Liver (tissue), 10 donors: ENCODE measurements at places on chromosomes 3 and 15. TPM values are rescaled to one million over a fixed set of nuclear protein-coding genes. Genes with fewer than 3 reads are reported as not detected.

MME gene
- total RNA-seq: 20.7 TPM

IMPG2 gene
- 0.25 TPM for total RNA-seq

EPHA6 gene
- 0.05 TPM for total RNA-seq

ABHD6 gene
- total RNA-seq: 19.8 TPM

FMN1 gene
- total RNA-seq: 5.4 TPM

TICRR gene
- total RNA-seq: 7.3 TPM

AQP9 gene
- 1.4 TPM for total RNA-seq

TFDP2 gene
- total RNA-seq: 52.0 TPM

- no peak for DNase-seq
Measured at GRCh38 chr15:81375461-81375860, 1.4 kb upstream of the TMC3 start.

- no peak for DNase-seq
Measured at GRCh38 chr3:70040386-70040785, 40.9 kb downstream of the SAMMSON start.

DNA sequence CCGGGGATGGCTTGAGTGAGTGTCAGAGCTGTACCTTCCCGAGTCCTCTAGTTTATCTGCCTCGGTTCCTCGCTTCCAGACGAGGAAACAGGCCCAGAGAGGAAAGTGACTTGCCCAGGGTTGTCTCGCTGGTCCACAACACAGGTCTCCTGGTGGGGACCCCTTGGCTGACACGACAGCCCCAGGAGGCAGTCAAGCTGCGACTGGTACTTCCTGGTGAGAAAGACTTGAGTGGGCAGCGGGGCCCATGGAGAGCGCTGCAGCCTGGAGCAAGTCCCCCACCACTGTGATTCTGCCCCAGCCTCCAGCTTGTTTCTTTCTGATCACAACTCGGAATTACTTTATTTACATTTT, 600 bp upstream of the CHRNA5 start:
- DNase-seq: no peak

GRCh38 chr3:69142797-69143454, 20.5 kb upstream of the LMOD3 start:
- no peak for DNase-seq

- DNase-seq: no peak
Measured at GRCh38 chr15:57969355-57969754, 96.2 kb downstream of the ALDH1A2 start.

- no peak for DNase-seq
Measured at GRCh38 chr3:132980102-132980501, 58.1 kb upstream of the TMEM108 start.

GRCh38 chr3:180161770-180162169, 125.0 kb upstream of the PEX5L start:
- DNase-seq: no peak

- DNase-seq: no peak
Measured at GRCh38 chr3:193593668-193594030, 641 bp downstream of the OPA1 start.

DNA sequence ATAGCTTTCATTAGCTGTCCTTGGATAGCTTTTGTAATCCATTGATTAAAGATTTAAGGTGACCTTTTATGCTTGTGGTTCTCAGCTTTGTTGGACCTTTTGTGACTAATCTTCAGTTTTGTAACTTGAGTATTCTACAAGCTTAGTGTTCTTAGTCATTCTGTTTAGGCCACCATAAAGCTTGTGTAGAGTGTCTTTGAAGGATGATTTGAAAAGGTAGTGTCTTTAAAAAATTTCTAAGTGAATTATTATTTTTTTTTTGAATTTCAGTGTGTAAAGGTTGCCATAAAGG, 7.5 kb downstream of the MORF4L1 start:
- no peak for DNase-seq

- DNase-seq: no peak
Measured at GRCh38 chr15:97993310-97993738, 32.8 kb downstream of the ARRDC4 start.

DNA sequence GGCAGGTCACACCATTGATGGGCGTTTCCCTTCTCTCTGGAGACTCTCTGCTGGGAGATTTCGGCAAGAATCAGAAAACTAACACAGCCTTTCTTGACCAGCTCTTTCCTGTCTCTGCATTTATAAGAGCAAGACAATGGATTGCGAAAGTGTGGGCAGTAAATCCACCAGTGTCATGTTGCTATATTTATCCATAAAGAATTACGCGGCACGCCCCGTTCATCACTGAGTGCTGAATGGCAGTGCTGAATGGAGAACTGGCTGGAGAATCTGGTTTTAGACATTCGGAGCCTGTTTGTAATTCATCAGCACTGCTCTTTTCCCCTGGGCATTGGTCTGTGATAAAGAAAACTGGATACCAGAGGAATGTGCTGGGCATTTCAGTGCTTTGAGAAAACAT, 2.0 kb upstream of the CEMIP start:
- no peak for DNase-seq

DNA sequence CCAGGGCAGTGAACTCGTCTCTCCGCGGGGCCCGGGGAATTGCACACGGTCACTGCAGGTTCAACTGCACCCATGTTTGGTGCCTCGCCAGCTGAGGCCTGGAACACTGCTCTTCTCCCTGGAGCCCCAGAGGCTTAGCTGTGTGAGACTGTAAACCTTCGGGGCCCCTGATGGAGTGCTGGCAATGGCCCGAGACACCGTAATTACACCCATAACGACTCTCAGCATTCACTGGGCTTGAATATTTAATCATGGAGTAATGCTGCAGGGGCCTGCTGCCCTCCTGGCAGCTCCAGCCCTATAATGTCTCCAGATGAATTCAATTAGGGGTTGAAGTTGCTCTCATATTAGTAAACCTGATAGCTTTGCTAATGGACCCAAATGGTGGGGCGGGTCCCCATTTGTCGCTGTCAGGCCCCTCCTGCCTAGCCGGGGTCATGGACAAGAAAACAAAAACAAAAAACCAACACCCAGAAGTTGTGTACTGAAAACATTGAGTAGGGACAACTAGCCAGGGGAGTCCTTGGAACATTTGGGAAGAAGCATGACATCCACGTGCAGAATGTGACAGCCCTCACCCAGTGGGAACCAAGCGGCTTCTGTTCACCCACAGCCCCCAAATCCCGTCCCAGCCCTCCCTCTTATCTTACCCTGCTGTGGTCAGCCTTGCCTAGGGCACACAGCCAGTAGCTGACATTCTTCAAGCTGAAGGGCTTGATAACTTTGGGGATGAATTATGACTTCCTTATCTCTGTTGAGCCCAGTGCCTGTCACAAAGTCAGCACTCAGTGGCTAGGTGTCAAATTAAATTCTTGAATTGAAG, 74.3 kb upstream of the SCN5A start:
- peak; percentile 65 for DNase-seq

GRCh38 chr15:81758818-81759284, 287.0 kb downstream of the MEX3B start:
- DNase-seq: no peak

DNA sequence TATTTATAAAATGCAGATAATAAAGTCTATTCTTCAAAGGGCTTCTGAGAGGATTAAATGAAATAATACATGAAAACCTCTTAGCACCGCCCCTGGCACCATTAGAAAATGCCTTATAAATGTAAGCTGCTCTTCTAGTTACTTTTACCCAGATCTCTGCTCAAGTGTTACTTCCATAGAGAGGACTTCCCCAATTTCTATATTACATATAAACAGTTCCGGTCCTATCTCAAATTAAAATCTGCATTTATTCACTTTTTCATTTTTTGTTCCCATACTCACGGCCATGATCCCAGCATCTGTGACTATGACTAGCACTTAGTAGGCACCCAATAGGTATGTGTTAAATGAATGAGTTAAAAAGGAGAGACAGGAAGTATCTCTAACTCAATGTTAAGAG, 890.9 kb upstream of the CFAP20DC start:
- DNase-seq: no peak

- no peak for DNase-seq
Measured at GRCh38 chr3:109025896-109026295, 72.2 kb upstream of the GUCA1C start.
